Fibroblast of lung (primary cell): ENCODE measurements at places on chromosomes 1 and 21. TPM values are rescaled to one million over a fixed set of nuclear protein-coding genes. Genes with fewer than 3 reads are reported as not detected.

Gene HSPA6
- 0.51 and 2.3 TPM in 2 replicates for total RNA-seq

Gene HP1BP3
- total RNA-seq, result 254 and 255 TPM in 2 replicates

Gene LRRIQ3
- total RNA-seq, result 1.0 and 1.3 TPM in 2 replicates

Gene SPRR2F
- total RNA-seq, result not detected in 2 replicates

Gene EDN2
- total RNA-seq, result not detected in 2 replicates

Gene PALMD
- 0.51 and 1.5 TPM in 2 replicates for total RNA-seq

Gene REG4
- total RNA-seq, result not detected in 2 replicates

Gene FCRL5
- total RNA-seq, result not detected in 2 replicates

Gene POU3F1
- total RNA-seq, result under 0.01 TPM in 1 of 2 replicates, not detected in the other

Gene CFHR5
- total RNA-seq, result not detected in 2 replicates

Gene POLR3GL
- 15.4 and 23.8 TPM in 2 replicates for total RNA-seq

Gene CELA3B
- not detected in 2 replicates for total RNA-seq

Gene KCNA3
- 3.3 and 5.6 TPM in 2 replicates for total RNA-seq

Gene IL23R
- total RNA-seq, result not detected in 2 replicates

Gene CEP350
- 71.1 and 101 TPM in 2 replicates for total RNA-seq
